Fibroblast of skin of scalp (primary cell): ENCODE measurements at places on chromosomes 11 and 22.
A peak's percentile ranks its signal among the peaks of the same experiment; 100 is the strongest.

GRCh38 chr11:9700105-9700801 lies 36.4 kb downstream of the SWAP70 start:
- DNase-seq = no peak

GRCh38 chr11:6538456-6538855 lies 41.4 kb downstream of the DNHD1 start:
- DNase-seq = no peak

- DNase-seq = no peak
Measured at GRCh38 chr11:66850588-66851238, 6.2 kb upstream of the LRFN4 start.

- no peak for DNase-seq
Measured at GRCh38 chr11:133948711-133949110, 8.1 kb downstream of the IGSF9B start.

DNA sequence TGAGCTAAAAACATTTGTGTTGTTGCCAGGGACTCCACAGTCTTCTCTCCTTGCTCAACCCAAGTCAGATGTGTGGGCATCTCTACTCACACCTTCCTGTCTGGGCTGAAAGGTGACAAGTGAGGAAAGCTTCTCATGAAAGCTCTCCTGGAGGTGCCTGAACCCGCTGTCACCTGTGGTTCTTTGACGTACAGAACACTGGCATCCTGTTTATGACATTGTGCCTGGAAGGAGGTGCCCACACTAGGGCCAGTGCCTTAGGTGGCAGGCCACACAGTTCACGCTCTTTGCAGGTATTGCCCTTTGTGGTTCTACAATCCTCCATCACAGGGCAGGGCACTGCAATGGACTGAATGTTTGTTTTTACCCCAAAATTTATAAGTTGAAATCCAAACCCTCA lies 108.5 kb downstream of the CD44 start:
- DNase-seq = no peak

DNA sequence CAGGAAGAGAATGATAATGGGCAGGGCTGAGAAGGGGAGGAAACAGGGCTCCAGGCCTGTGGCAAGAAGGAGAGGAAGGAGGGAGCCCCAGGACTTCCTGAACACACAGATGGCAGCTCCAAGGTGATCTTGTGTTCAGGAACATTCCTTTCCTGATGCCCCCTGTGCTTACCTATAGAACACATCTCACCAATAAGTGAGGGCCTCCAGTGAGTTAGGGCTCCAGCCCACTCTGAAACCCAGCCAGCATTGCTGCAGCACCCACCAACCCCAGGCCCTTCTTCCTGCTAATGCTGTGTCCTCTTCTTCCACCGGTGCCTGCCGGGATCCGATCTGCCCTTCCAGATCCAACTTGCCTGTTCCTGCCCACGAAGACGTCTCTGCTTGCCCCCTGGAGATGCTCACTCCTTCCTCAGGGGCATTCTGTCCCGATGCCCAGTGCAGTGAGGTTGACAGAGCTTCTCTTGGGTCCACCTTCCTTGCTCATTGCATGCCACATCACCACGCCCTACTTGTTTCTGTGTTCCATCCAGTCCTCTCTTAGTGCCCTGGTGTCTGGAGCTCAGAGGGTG lies 17.4 kb downstream of the ANKK1 start:
- DNase-seq = no peak

DNA sequence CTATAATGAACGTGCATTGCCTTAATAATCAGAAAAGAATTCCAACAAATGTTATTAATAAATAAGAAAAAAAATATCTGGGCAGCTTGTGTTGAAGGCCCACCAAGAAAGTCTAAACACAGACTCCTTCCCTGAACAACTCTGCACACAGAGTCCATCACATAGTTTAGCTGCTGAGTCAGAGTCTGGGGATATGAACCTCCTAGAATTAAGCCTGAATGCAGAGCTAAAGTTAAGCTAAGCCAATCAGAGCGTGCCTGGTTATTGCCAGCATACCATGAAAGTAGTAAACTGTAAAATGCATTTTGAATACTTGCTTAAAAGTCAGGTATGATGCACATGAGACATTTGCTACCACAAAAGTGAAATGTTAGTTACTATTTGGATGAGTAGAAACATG lies 25.6 kb upstream of the TENM4 start:
- peak; percentile 82 for DNase-seq

DNA sequence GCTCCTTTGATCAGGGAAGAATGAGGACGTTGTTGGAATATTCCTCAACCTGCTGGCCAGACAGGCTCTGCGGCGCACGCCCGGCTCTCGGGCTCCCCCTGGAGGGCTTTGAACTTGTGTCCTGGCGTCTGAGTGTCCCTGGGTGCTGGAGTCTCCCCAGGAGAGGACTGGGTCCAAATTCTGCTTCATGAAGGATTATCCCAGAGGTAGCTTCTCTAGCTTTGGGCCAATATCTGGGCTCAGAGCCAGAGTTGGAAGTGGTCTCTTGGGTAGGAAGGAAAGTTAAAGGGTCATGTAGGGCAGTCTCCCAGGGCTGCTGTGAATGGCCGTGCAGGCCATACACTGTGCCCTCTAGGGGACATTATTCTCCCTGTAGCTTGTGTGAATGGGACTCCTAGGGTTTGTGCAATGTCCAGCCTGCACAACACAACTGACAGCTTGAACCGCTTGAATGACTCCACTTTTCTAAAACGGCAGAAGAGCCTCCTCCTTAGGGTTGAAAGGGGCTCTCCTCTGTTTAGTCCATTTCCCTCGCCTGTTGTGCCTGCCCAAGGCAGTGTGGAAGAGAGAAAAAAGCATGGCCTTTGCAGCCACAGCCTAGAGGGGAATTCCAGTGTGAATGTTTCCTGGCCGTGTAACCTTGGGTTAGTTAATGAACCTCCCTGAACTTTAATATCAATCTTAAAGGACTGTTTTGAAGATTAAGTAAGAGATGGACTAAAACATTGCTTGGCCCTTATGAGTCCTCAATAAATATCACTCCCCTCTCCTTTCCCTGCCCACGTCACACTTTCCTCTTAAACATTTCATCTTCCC lies 111.2 kb upstream of the THY1 start:
- DNase-seq = peak; percentile 62

- no peak for DNase-seq
Measured at GRCh38 chr11:39541945-39542351, 1917.5 kb downstream of the LRRC4C start.
